Dorsolateral prefrontal cortex (tissue), 122 donors: ENCODE measurements at places on chromosomes 7 and 10.
A peak's percentile ranks its signal among the peaks of the same experiment; 100 is the strongest.

DNA sequence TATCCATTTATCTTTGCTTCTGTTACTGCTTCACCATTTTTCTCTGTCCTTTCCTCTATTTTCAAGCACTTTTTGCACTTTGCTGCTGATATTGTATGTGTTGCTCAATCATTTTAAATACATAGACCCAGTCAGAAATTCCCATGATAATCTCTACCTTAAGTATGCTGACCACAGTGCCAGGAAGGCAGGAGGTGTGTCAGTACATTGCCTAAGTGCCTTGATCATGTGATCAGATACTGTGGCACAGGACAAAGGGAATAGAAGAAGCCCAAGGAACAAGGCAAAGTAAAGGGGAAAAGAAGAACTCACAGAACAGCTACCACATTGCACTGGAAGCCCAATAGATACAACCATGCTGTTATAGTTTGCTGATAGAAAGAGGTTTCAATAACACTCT, 53.7 kb upstream of the CD36 start:
- DNase-seq, result no peak

- no peak for DNase-seq
Measured at GRCh38 chr7:35839860-35840854, 39.3 kb downstream of the SEPTIN7 start.

- DNase-seq, result no peak
Measured at GRCh38 chr10:23556727-23557440, 118.0 kb downstream of the OTUD1 start.

GRCh38 chr7:36659172-36659516, 65.2 kb downstream of the AOAH start:
- no peak for DNase-seq

GRCh38 chr10:17276756-17277424, 48.8 kb downstream of the VIM start:
- DNase-seq, result no peak

GRCh38 chr10:96524741-96525140, 11.0 kb upstream of the TLL2 start:
- DNase-seq, result no peak

DNA sequence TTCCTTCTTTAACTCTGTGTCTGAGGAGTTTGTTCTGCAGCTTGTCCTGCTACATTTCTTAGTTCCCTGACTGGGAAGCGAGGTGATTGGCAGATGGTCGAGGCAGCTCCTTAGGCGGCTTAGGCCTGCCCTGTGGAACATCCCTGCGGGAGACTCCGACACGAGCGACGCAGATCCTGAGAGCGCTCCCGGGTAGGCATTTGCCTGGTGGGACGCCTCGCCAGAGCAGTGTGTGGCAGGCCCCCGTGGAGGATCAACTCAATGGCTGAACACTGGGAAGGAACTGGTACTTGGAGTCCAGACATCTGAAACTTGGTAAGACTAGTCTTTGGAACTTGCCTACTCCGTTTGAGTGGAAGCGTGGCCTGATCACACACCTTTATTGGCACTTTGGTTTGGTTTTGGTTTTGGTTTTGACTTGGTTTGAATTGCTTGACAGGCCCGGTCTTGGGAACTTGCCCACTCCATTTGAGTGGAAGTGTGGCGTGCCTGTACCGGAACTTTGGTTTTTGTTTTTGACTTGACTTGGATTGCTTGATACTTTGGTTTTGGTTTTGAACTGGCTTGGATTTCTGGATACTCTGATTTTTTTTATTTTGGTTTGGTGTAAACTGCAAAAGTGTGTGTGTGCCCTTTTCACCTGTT, 42.6 kb downstream of the MAP3K8 start:
- DNase-seq, result no peak

DNA sequence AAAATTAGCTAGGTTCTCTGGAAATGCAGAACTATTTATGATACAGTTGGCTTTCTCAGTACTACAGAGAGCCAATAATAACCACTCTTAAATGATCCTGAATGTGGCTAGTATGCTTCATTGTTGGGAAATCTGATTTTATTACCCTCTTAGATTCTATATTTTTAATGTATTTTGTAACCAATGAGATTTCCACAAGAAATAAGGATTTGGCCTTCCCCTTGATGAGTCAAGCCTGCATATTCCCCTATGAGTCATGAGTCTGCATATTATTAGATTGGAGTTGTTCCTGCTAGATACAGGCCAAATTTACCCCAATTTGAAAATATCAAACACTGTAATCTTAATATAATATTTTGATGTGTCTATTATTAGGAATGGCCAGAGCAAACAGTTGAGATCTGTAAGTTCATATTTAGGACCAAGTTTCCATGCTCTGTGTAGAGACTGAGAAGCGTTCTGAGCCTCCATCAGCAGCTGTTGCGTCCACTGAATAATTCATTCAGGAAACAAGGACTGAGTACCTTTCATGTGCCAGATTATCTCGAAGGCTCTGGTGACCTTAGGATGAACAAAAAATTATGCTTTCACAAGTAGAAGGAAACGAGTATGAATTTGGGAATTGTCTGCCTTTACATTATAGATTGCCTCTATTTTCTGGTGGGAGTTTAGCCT, 793.4 kb downstream of the NRG3 start:
- DNase-seq, result no peak

DNA sequence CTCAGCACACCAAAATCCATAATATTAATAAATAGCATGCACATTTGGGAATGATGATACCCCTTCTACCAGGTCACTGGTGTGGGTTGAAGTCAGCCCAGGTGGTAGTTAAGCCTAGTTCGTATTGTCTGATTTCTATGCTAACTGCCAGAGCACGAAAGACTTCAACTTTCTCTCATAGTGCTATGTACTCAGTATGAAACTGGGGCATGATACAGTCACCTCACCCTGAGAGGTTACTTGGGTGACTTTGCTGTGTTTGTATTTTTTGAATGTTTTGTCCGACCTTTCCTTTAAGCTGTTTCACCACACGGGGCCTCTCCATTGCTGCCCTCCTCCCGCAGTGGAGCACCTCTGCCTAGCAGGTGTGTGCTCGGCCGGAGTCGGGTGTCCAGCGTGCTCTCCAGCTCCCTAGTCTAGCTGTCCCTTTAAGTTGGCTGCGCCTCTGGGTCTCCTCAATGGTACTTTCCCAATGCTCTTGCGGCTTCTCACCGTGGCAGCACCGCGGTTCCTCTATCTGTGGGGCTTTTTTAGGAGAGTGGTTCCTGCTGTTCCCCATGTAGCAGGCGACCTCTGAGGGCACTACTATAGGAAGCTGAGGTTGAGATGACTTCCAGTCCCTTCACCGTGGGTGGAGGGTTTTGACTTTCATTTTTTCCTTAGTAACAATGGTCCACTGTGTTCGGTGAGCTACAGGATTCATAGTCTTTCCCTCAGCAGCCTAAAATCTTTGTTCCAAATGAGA, 524.0 kb upstream of the PFKP start:
- no peak for DNase-seq

DNA sequence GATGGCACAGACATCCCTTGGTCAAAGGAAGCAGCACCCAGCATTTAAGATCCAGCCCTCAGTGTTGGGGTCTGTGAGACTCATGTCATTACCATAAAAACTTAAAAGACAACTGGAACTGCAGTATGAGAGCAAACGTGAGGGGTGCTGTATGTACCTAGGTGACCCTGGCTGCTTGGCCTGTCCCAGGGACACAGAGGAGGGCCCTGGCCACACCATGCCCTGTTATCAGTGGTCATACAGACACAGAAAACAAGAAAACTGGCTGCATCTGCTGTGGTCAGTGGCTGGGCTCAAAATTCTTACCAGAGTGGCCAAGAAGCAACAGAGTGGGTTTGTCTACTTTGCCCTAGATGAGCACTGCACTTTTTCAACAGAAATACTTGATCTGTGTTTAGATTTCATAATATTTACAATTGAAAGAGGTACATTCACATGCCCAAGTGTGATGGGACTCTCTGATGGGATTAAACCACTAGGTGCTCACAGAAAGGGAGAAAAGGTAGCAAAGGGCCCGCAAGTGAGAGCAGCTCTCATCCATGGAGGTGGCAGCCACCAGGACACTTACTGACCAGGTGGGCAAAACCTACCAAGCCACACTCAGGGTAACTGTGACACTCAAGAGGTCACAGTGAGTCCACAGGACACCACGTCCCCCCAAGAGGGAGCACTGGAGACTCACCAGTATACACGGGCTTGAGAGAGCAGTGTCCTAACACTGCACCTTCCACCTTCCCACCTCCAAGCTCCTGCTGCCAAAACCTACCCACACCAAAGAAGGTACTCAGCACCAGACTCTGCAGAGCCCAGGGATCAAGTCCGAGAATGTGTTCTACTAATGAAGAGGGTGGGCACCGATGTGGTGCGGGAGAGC, 68.1 kb upstream of the CAMK2B start:
- peak; percentile 0 for DNase-seq

DNA sequence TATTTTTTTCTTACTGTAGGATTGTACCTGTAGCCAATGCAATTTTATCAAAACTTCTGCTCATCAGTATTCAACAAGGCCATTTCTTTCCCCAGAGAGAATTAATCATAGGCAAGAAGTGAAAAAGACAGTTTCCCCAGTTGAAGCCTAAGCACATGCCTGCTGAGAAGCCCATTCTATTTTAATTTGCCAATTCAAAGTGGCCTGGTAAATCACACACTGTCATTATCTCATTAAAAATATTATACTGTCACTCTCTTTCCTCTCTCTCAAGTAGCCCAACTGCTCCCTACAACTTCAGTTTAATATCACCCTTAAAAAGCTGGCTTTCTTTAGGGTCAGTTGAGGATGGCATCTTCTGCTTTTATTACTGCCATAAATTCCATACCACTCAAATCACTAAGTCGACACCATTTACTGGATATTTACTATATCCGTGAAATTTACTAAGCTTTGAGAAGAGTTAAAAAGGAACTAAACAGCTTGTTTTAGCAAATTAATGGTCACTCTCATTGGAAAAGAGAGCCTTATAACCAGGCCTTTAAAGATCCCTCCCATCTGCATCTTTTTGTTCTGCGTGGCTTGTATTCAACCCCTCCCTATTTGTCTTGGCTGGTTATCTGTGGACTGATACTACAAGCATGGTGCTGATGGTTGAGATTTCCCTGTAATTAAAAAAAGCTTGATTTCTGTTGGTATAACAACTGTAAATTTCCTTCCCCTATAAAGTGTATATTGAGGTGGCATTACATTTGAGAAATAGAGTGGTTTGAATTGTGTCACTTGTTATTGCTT, 30.6 kb downstream of the COL28A1 start:
- no peak for DNase-seq

GRCh38 chr7:26858735-26859134, 5.7 kb downstream of the SKAP2 start:
- no peak for DNase-seq

DNA sequence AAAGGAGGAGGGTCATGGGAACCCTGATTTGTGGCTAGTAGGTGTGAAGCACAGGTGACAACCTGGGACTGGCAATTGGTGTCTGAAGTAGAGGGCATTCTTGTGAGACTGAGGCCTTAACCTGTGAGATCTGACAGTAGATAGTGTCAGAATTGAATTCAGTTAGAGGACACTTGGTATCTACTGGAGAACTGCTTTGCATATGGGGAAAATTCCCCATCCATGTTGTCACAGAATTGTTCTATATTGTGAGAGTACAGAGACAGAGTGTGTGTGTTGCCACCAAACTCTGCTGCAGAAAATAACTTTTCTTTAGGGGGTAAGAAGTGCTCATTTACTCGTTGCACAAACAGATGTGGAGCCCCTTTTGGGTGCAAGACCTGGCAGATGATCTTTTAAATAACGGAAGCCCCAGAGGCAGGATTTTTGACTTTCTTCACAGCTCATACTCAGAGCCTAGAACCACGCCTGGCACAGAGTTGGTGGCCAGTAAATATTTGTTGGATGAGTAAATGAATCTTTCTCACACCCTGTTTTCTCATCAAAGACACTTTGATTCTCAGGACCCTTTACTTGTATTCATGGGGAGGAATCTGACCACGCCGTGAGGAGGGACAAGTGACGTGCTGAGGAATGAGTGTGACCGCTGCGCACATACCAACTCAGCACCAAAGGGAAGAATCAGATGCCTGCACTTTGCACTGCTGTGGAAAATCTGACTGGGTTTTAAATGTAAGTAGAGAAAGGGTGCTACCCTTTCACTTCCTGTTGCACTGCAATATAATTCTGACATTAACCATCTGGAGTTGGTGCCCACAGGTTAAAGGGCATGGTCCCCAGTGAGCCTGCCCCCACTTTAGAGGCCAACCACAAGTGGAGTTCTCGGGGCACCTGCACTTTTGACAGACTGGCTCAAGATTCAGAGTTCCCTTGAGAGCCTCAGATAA, 39.2 kb upstream of the SDHAF3 start:
- DNase-seq, result no peak

DNA sequence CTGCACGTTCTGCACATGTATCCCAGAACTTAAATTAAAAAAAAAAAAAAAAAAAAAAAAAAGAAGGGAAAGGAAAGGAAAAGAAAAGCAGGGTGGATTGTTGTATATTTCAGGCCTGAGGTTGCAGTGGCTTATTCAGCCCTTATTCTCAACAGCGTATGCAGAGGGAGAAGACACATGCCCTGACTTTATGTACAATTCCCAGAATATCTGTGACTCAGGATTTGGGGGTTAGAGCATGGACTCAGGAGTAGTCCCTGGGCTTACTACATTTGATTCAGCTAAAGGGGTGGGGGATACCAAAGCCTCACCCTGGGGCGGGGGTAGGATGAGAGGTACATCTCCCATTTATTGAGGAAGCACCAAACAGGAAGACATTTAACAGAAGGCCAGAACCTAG, 137.4 kb downstream of the MYOF start:
- DNase-seq, result no peak

GRCh38 chr7:55005241-55005851, 13.5 kb upstream of the EGFR start:
- DNase-seq, result no peak

DNA sequence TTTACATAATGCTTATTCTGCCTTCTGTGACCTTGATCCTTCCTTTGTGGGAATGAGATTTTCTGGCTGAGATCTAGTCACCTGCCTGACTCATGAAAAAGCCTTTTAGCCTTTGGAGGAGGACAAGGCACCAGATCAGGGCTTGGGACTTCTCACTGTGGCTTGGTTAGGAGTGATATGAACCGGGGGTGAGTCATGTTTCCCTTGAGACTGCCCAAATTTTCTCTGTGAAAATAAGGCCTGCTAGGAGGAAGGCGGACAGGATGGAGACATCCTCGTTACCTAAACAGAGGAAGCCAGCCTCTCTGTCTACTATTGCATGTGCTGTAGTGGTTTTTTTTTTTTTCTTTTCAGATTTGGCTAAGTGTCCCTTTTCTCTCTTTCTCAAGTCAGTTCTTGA, 57.8 kb downstream of the EVX1 start:
- DNase-seq, result no peak

GRCh38 chr10:90378524-90379076, 479.2 kb downstream of the HTR7 start:
- no peak for DNase-seq
